ENCODE measurements at places on chromosomes 6 and 20.

GRCh38 chr6:36979347-36979742 lies 6.7 kb downstream of the MTCH1 start:
- no peak for DNase-seq

- DNase-seq, result no peak
Measured at GRCh38 chr20:2212456-2213015, 83.3 kb upstream of the TGM3 start.

- DNase-seq, result no peak
Measured at GRCh38 chr6:2194643-2195042, 50.8 kb downstream of the GMDS start.

DNA sequence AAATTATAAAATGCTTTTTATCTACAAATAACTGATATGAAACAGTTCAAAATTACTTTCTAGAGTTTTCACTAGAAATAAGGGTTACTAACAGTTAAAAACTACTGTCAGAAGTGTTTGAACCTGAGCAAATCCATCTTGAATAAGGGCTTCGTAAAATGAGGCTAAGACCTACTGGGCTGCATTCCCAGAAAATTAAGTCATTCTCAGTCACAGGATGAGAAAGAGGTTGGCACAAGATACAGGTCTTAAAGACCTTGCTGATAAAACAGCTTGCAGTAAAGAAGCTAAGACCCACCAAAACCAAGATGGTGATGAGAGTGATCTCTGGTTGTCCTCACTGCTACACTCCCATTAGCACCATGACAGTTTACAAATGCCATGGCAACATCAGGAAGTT lies 93.7 kb downstream of the PLG start:
- DNase-seq, result no peak

- no peak for DNase-seq
Measured at GRCh38 chr6:146433881-146434731, 109.5 kb upstream of the RAB32 start.

DNA sequence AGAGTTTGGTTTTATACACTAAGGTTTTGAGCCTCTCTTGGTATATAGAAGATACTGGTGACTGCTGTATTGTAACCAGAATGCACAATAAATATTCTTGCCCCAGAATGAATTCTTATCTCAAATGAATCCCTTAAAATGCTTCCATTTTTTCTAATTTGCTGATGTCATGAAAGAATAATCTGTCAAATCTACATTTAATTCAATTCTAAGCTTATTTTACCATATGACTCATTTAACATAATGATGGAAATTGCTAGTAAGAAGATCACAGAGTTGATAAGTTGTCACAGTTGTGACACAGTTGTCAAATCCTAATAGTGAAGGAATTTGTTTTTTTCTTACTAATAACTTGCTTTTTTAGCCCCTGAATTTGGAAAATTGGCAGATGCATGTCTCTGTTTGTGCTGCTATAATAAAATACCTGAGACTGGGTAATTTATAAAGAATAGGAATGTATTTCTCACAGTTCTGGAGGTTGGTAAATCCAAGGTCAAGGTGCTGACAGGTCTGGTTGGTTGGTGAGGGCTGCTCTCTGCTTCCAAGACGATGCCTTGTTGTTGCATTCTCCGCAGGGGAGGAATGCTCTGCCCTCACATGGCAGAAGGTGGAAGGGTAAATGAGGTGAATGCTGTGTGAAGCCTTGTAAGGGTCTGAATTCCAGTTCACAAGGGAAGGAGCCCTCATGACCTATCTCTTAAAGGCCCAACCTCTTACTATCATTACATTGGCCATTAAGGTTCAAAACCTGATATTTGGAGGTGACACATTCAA lies 4.7 kb downstream of the ECT2L start:
- DNase-seq, result no peak

DNA sequence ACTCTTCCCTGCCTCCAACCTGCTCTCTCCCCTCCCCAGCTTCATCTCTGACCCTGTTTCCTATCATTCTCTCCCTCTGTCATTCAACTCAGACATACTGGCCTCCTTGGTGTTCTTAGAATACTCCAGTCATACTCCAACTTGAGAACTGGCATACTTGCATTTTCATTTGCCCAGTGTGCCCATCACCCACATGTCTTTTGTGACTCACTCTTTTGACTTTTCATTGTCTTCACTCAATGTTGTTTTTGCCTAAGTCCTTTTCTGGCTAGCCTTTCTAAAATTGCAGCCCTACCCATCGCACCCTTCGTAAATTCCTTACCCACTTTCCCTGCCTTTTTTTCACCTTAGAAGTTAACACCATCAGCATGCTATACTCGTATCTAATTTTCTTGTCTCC lies 77.0 kb upstream of the CD2AP start:
- DNase-seq, result no peak

All from esophagus squamous epithelium (tissue), 5 donors.